ENCODE measurements at places on chromosomes 13 and 19.
A peak's percentile ranks its signal among the peaks of the same experiment; 100 is the strongest.

GRCh38 chr13:29162638-29163235 lies 342.6 kb downstream of the MTUS2 start:
- H3K36me3 ChIP-seq = no peaks in the 10 kb centered on the region
- H3K27me3 ChIP-seq = no peaks in the 10 kb centered on the region
- H3K27ac ChIP-seq = no peak overlapping the region
- no peak for DNase-seq
- H3K4me3 ChIP-seq = no peak overlapping the region

DNA sequence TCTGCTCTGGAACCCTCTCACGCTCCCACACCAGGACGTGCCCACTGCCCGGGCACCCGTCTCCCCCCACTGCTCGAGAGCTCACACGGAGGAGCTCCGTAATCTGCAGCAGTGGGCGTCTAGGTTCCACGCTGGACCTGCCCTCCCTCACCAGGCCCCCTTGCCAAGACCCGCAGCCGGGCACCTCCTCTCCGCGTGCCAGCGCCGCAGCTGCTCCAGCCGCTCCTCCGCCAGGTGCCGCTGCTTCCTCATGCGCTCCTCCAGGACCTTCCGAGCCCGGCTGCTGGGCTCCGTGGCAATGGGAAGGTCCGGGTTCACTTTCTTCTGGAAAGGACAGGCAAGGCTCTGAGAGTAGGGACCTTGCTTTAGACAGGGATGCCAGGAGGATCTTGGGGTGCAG lies 35.0 kb upstream of the MATK start:
- H3K27ac ChIP-seq = no peak overlapping the region
- no peaks in the 10 kb centered on the region for H3K27me3 ChIP-seq
- no peak overlapping the region for H3K4me3 ChIP-seq
- H3K36me3 ChIP-seq = no peaks in the 10 kb centered on the region
- DNase-seq = no peak

DNA sequence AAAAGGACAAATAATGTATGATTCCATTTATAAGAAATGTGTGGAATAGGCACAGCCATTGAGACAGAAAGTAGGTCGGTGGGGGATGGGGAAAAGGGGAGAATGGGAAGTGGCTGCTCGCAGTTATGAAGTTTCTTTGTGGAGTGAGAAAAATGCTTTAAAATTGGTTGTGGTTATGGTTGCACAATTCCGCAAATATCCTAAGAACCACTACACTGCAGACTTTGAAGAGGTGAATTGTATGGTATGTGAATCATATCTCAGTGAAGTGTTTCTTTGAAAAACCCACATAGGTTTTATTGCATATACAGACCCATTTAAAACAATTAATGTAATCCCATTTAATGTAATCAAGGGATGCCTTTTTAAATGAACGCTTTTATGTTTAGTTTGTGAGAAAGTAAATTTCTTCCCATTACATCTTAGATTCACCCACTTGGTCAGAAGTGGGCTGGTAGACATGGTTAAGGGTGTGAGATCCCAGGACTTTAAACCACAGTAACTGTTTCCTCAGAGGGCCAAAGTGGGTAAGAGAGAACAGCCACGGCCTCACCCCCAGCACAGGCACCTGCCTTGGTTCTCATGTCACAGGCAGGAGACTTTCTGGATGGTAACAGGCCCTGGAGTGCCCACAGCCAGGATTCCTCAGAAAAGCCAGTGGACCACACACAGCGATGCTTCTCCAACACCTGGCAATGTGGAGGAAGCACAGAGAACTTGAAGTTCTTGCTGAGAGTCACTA lies 119.3 kb upstream of the GJB6 start:
- no peak overlapping the region for H3K27ac ChIP-seq
- peaks cover 5% of the 10 kb centered on the region for H3K4me1 ChIP-seq
- no peak overlapping the region for H3K4me3 ChIP-seq
- no peaks in the 10 kb centered on the region for H3K36me3 ChIP-seq
- no peaks in the 10 kb centered on the region for H3K27me3 ChIP-seq

GRCh38 chr13:98447881-98448641 lies 128.8 kb downstream of the STK24 start:
- peaks cover 36% of the 10 kb centered on the region for H3K36me3 ChIP-seq
- DNase-seq = no peak
- H3K4me1 ChIP-seq = peaks cover 22% of the 10 kb centered on the region
- H3K4me3 ChIP-seq = no peak overlapping the region
- peak overlapping the region; percentile 23 for H3K27ac ChIP-seq

- H3K27me3 ChIP-seq = no peaks in the 10 kb centered on the region
- peaks cover 47% of the 10 kb centered on the region for H3K36me3 ChIP-seq
- no peak overlapping the region for H3K4me3 ChIP-seq
- H3K27ac ChIP-seq = no peak overlapping the region
- DNase-seq = no peak
- H3K4me1 ChIP-seq = no peaks in the 10 kb centered on the region
These were observed 86.5 kb upstream of the FBXL3 start for GRCh38 chr13:77113496-77113895.

- peaks cover 24% of the 10 kb centered on the region for H3K36me3 ChIP-seq
- DNase-seq = no peak
- H3K4me1 ChIP-seq = peaks cover 26% of the 10 kb centered on the region
- H3K4me3 ChIP-seq = no peak overlapping the region
These were observed 1.6 kb upstream of the PTGIR start for GRCh38 chr19:46626446-46626845.

- DNase-seq = no peak
- no peaks in the 10 kb centered on the region for H3K27me3 ChIP-seq
- H3K36me3 ChIP-seq = peaks cover 14% of the 10 kb centered on the region
- H3K4me3 ChIP-seq = no peak overlapping the region
- H3K4me1 ChIP-seq = no peaks in the 10 kb centered on the region
These were observed 18.5 kb downstream of the AP3D1 start for GRCh38 chr19:2132731-2133490.

GRCh38 chr13:71378961-71379905 lies 487.8 kb downstream of the DACH1 start:
- H3K27ac ChIP-seq = no peak overlapping the region
- peaks cover 6% of the 10 kb centered on the region for H3K4me1 ChIP-seq
- no peak for DNase-seq
- no peaks in the 10 kb centered on the region for H3K36me3 ChIP-seq
- no peaks in the 10 kb centered on the region for H3K27me3 ChIP-seq

DNA sequence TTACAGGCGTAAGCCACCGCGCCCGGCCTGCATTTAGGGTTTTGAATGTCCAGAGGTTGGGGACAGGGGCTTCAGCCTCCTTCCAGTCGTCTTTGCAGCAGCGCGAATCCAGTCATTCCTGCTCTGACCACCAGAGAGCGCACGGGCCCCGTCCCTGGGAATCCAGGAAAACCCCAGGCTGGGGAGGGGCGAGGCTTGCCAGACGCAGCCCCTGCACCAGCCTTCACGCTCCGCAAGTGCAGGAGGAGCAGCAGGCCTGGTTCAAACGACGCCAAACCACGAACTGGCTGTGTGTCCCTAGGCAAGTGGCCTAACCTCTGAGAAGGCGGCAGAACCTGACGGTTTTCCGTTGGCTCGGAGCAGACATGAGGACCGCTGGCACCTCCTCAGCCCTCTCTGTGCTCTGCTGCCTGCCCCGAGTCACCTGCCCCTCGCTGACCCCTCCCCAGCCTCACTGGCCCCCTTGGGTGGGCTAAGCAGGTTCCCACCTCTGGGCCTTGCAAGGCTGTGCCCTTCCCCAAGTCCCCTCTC lies 2.0 kb upstream of the RNF126 start:
- H3K27me3 ChIP-seq = peaks cover 13% of the 10 kb centered on the region
- H3K36me3 ChIP-seq = peaks cover 5% of the 10 kb centered on the region
- no peak overlapping the region for H3K27ac ChIP-seq

- no peaks in the 10 kb centered on the region for H3K36me3 ChIP-seq
- no peak for DNase-seq
- H3K27me3 ChIP-seq = peaks cover 2% of the 10 kb centered on the region
- H3K4me3 ChIP-seq = no peak overlapping the region
- H3K27ac ChIP-seq = no peak overlapping the region
These were observed 11.4 kb upstream of the USP12 start for GRCh38 chr13:27182844-27183497.

DNA sequence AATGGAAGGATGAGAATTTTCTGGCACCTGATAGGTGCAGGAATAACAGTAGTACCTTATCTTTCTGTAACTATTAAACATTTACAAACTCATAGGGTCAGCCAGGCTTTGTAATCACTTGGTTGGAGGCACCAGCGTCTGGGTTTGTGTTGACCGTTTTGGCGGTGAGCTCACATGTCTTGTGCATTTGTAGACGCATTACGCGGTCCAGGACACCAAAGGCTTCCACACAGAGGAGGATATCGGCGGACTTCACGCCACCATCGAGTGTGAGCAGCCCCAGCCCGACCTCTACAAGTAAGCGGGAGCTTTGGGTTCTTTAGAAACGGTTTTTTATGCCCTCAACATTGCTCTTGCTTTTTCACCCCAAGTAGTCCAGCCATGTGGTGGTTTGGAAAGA lies 129.3 kb downstream of the ATP11A start:
- DNase-seq = no peak
- no peaks in the 10 kb centered on the region for H3K27me3 ChIP-seq
- no peak overlapping the region for H3K4me3 ChIP-seq
- H3K27ac ChIP-seq = no peak overlapping the region
- peaks cover 54% of the 10 kb centered on the region for H3K36me3 ChIP-seq
- no peaks in the 10 kb centered on the region for H3K4me1 ChIP-seq

DNA sequence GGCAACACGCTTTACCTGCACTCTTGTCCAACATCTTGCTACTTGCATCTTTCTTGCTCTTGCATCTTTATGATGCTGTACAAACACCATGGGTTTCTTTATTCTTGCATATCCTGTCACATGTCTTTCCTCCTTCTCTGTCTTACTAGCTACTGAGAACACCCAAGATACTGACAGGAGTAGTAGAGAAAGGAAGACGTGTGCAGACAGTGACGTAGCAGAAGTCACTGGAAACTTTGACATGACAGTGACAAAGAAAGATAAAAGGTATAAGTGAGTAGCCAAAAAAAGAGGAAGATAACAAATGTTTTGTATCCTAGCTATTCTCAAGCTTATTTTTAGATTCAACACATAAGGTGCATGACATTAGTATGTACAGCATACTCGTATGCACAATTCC lies 34.2 kb downstream of the TRPC4 start:
- H3K27ac ChIP-seq = no peak overlapping the region
- H3K36me3 ChIP-seq = no peaks in the 10 kb centered on the region
- no peak for DNase-seq
- H3K27me3 ChIP-seq = no peaks in the 10 kb centered on the region
- no peak overlapping the region for H3K4me3 ChIP-seq
- H3K4me1 ChIP-seq = no peaks in the 10 kb centered on the region

DNA sequence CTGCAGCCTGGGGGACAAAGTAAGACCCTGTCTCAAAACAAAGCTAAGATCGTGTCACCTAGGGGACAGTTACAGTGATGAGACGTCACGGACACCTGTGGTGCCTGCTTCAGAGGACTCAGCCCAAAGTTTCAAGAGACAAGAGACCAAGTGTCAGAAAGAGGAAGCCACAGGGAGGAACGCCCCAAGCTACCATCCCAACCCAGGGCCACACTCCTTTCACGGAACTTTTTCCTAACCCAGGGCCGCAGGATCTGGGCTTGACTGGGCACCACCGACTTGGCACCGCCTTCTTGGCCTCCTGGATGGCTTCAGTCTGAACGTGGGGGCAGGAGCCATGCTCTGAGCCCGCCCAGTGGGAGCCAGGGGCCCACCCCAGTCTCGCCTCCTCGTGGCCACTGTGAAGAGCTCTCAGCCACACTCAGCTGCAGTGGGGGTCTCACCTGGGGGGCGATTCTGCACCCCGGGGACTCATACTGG lies 8.5 kb downstream of the MOB3A start:
- peaks cover 63% of the 10 kb centered on the region for H3K4me1 ChIP-seq
- peaks cover 2% of the 10 kb centered on the region for H3K27me3 ChIP-seq
- H3K27ac ChIP-seq = peak overlapping the region; percentile 94
- DNase-seq = no peak
- peak overlapping the region; percentile 59 for H3K4me3 ChIP-seq

- H3K27ac ChIP-seq = no peak overlapping the region
- peak overlapping the region; percentile 0 for H3K4me3 ChIP-seq
- H3K4me1 ChIP-seq = peaks cover 28% of the 10 kb centered on the region
- H3K36me3 ChIP-seq = peaks cover 4% of the 10 kb centered on the region
- DNase-seq = no peak
These were observed 4.6 kb downstream of the IRF2BP1 start for GRCh38 chr19:45881082-45881908.

DNA sequence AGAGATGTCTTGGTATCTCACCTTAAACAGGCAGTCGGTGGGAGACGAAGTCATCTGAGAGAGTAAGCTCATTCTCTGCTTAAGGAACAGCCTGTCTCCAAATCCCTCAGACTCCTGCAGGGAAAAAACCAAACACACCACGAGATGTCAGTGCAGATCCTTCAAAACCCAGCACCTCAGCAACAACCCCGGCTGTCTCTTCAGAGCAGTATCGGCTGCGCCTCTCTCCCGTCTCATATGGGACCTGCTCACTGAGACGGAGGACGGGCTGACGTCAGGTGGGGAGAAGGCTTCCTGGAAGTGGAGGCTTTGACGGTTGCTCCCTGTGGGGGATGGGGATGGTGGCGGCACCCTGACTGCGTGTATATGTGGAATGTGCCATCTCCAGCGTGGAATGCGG lies 43.6 kb downstream of the ANKRD27 start:
- peaks cover 3% of the 10 kb centered on the region for H3K36me3 ChIP-seq
- H3K27ac ChIP-seq = no peak overlapping the region
- no peak overlapping the region for H3K4me3 ChIP-seq
- H3K27me3 ChIP-seq = no peaks in the 10 kb centered on the region
- DNase-seq = no peak

DNA sequence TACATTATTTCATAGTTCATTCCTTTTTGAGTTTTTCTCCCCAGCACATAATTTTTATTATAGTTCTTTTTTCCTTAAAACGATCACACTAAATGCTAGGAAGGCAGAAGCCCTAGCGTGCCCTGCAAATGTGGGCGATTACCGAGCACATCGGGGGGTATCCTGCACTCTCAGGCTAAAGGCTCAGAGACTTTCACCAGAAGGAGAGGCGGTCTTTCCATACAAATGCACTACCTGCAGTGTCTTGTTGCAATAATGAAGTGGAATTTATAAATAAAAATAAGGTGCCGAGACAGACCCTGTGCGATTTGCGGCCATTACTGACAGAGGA lies 29.3 kb upstream of the SPACA7 start:
- H3K4me1 ChIP-seq = no peaks in the 10 kb centered on the region
- H3K27ac ChIP-seq = no peak overlapping the region
- no peaks in the 10 kb centered on the region for H3K36me3 ChIP-seq

- no peak overlapping the region for H3K27ac ChIP-seq
- no peaks in the 10 kb centered on the region for H3K27me3 ChIP-seq
- H3K36me3 ChIP-seq = peaks cover 2% of the 10 kb centered on the region
These were observed 16.1 kb downstream of the KLF5 start for GRCh38 chr13:73074926-73075325.

- H3K36me3 ChIP-seq = no peaks in the 10 kb centered on the region
- H3K27ac ChIP-seq = no peak overlapping the region
- peak; percentile 22 for DNase-seq
- H3K27me3 ChIP-seq = peaks cover 7% of the 10 kb centered on the region
- peaks cover 14% of the 10 kb centered on the region for H3K4me1 ChIP-seq
These were observed 16.1 kb upstream of the TPP2 start for GRCh38 chr13:102580552-102581169.

DNA sequence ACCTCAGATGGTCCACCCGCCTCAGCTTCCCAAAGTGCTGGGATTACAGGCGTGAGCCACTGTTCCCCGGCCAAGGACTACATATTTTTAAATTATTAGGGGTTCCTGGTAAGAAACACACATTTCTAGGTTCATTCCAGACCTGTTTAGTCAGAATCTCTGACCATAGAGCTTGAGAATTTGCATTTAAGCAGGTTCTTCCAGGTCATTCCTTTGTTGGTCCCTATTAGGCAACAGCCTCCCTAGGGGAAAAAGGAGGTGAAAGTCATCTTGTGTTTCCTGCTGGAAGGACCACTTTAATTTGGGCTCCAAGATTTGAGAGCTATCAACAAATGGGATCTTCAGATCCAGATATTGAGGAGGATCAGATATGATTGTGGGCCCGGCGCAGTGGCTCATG lies 16.3 kb downstream of the S1PR2 start:
- no peaks in the 10 kb centered on the region for H3K27me3 ChIP-seq
- no peak overlapping the region for H3K27ac ChIP-seq
- H3K4me3 ChIP-seq = no peak overlapping the region
- DNase-seq = no peak
- H3K4me1 ChIP-seq = peaks cover 4% of the 10 kb centered on the region

Measured in activated T-helper 1 cell treated with anti-CD3 and anti-CD28 coated beads, Interleukin-12 subunit alpha, Interleukin-12 subunit beta, Interleukin-2, Interleukin-4 antibody, amounts not matched to agents 30 ng/mL and 10 ng/mL and 1 ng/mL, durations not matched to agents 14 hours and 24 hours and 36 hours (primary cell).